ENCODE measurements at places on chromosomes 13 and 19.

DNA sequence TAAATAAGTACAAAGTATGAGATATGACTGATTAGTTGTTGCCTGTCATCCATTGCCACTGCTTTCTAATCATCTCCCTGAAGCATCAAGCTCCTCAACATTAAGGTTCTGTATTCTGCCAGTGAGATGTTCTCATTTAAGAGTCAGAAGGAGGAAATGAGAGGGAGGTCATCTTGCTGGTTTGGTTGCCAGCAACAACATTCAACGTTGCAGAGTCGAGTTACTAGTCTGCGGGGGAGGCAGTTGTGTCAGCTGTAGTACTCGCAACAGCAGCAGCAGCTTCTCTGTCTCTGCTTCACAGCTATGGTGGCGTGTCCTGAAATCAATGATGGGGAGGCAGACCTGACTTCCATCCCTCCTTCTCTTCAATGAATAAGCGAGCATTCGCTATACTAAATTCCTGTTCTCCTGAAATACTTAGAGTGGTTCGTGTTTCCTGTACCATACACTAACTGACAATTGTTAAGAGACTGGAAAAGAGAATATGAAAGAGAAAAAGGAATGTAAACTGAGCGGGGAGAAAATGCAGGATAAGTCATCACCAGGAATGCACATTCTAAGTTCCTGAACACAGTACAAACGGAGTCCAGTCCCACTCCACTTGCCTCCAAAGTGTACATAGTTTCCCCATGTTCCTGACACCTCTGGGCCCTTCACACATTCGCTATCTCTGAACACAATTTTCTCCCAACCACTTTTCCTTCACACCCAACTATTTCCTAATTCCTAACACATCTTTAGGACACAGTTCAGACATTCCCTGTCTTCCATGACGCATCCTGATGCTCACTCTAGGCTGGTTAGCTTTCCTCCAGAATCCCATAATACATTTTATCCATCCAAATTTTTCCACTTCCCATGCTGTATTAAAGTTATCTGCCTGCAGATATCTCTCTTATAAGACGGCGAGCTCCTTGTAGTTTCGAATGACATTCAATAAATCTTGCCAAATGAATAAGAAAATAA is 263.0 kb downstream of the KLF12 start:
- H3K27me3 ChIP-seq, result no peaks in the 10 kb centered on the region
- DNase-seq, result no peak
- H3K27ac ChIP-seq, result no peak overlapping the region

DNA sequence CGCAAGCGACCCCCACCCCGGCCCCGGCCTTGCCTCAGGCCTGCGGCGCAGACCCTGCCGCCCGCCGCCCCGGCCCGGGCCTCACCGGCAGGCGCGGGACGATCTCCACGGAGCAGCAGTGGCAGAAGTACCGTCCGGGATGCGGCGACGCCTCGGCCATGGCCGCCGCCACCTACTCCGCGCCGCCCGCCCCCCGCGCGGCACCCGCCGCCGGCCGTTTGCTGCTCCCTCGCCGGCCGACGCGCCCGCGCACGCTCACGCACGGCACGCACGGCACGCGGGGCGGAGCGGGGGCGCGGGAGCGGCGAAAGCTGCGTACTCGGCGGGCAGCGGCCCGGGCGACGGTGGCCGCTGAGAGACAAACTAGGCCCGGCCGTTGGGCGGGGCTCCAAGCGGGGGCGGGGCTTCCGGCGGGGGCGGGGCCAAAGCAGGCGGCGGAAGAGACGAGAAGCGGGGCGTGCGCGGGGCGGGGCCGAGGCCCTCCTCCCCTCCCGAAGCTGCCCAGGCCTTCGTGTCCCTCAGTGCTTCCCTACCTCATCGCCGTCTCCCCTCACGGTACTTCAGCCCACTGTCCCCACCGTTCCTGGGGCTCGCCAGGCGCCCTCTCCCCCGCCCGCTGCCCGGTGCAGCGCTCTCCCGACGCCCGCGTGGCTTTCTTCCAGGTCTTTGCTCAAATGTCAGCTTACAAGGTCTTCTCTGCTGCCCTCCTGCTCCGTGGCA is at the start of gene RNF126:
Gene RNF126 (minus strand): TSS at position 253 of the 720 bp plus-strand sequence. CDS start 93 bp downstream, at position 160.
- H3K4me3 ChIP-seq, result peak within 1 kb of the TSS; percentile 78
- H3K4me1 ChIP-seq, result peaks cover 56% of the 10 kb centered on the region
- peak within 1 kb of the TSS; percentile 91 for H3K27ac ChIP-seq
- DNase-seq, result peak; percentile 94

- H3K27ac ChIP-seq, result no peak overlapping the region
- no peaks in the 10 kb centered on the region for H3K36me3 ChIP-seq
- no peak overlapping the region for H3K4me3 ChIP-seq
Measured at GRCh38 chr19:35478794-35479677, 11.2 kb downstream of the KRTDAP start.

DNA sequence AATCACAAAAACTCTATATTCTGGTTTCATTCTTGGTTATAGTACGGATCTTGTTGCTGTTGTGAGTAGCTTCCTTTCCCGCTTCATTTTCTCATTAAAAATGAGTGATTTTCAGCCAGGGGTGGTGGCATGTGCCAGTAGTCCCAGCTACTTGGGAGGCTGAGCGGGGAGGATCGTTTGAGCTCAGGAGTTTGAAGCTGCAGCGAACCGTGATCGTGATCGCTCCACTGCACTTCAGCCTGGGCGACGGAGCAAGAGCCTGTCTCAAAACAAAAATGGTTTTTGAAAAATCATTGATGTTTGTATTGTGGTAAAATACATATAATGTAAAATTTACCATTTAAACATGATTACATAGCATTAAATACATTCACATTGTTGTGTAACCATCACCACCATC is 71.6 kb upstream of the TM9SF2 start:
- H3K4me1 ChIP-seq, result peaks cover 42% of the 10 kb centered on the region
- H3K4me3 ChIP-seq, result no peak overlapping the region
- no peak overlapping the region for H3K27ac ChIP-seq
- no peak for DNase-seq

DNA sequence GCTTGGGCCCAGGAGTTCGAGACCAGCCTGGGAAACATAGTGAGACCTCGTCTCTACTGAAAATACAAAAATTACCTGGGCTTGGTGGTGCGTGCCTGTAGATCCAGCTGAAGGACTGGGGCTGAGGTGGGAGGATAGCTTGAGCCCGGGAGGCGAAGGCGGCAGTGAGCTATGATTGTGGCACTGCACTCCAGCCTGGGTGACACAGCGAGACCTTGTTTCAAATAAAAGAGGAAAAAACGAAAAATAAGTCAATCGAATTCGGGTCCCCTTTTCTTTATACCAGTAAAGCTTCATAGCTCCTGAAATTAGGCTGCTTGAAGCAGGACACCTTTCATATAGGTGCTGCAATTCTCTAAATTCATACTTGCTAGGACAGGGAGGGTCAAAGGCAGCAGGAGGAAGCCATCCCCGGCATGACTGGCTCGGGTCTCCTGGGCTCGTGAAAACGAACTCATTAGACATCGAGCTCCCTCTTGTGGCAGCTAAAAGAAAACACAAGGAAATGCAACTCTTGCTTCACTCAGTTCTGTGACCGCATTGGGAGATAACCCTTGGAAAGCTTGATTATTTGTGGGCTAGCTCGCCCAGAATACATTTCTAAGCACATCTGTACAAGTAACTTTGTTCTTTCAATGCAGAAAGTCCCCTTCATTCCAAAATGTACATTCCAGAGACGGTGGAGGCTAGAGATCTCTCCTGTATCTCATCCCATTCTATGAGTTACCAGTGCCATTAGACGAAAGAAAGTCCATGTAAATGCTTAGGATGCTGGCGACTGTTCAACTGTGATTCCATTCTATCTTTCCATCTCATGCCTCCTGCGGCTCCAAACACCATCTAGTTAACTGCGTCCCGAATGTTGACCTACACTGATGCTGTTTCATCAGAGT is 16.8 kb downstream of the FPR2 start:
- H3K27ac ChIP-seq, result no peak overlapping the region
- peaks cover 5% of the 10 kb centered on the region for H3K4me1 ChIP-seq
- peak; percentile 67 for DNase-seq
- no peak overlapping the region for H3K4me3 ChIP-seq

DNA sequence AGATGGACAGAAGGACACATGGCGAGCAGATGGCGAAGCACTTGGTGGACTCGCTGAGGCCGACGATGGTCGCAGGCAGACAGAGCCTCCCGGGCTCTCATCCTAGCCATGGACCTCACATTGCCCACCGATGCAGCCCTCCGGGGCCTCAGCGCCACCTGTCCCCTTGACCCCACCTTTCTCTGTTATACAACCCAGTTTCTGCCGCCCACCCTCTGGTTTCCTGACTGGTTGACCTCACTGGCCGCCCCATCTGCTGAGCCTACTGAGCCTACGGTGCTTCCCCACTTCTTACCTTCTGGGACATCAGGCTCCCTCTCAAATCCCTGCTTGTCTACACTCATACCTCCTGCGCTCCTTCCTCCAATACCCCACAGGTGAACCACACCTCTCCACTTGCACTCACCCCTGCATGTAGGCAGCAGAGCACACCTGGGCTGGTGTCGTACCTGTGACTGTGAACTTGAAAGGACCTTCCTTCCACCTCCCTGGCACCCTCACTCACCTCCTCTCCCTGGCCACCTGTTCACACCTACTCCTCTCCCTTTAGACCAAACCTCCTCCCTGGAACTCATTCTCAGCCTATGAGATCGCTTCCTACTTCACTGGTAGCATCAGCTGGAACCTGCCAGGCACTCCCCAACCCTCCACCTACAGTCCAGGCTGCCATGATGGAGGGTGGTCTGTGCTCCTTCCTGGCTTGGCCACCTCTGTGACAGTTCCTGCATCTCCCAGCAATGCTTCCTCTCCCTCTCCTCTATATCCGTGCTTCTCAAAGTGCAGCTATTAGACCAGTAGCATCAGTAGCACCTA is 36.1 kb downstream of the HPN start:
- no peak overlapping the region for H3K27ac ChIP-seq
- no peak overlapping the region for H3K4me3 ChIP-seq
- no peaks in the 10 kb centered on the region for H3K36me3 ChIP-seq
- H3K4me1 ChIP-seq, result no peaks in the 10 kb centered on the region

- no peaks in the 10 kb centered on the region for H3K36me3 ChIP-seq
- H3K27me3 ChIP-seq, result peaks cover 3% of the 10 kb centered on the region
- H3K4me3 ChIP-seq, result no peak overlapping the region
- H3K4me1 ChIP-seq, result no peaks in the 10 kb centered on the region
- no peak overlapping the region for H3K27ac ChIP-seq
Measured at GRCh38 chr13:111506621-111507020, 186.2 kb downstream of the TEX29 start.

- no peaks in the 10 kb centered on the region for H3K27me3 ChIP-seq
- no peak overlapping the region for H3K4me3 ChIP-seq
Measured at GRCh38 chr13:21101865-21102576, 40.6 kb upstream of the LATS2 start.

DNA sequence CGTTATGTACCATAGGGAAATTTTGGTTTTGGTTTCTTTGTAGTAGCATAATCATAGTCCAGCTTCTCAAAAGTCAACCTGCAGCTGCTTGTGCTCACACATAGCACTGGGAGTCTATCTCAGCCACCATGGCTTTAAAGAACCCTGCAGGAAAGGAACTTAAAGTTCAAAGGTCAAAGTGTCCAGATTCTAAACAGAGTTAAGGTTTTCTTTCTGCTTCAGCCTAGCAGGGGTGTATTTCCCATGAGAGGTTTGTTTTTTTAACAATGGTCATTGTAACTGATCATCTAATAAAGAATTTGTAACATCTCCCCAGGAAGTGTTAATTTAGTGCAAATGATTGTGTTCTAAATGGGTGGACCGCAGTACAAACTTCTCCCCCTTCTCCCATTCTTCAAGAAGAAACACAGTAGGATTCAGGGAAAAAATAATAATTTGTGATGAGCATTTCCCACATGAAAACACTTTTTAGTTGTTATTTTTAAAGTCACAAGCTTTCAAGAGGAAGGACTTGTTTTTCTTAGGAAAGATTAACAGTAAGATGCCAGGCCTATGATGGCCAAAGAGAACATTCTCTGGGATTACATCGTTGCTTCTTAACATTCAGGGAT is 168.0 kb downstream of the EFNB2 start:
- no peaks in the 10 kb centered on the region for H3K27me3 ChIP-seq
- peaks cover 9% of the 10 kb centered on the region for H3K4me1 ChIP-seq
- DNase-seq, result no peak
- H3K4me3 ChIP-seq, result no peak overlapping the region

DNA sequence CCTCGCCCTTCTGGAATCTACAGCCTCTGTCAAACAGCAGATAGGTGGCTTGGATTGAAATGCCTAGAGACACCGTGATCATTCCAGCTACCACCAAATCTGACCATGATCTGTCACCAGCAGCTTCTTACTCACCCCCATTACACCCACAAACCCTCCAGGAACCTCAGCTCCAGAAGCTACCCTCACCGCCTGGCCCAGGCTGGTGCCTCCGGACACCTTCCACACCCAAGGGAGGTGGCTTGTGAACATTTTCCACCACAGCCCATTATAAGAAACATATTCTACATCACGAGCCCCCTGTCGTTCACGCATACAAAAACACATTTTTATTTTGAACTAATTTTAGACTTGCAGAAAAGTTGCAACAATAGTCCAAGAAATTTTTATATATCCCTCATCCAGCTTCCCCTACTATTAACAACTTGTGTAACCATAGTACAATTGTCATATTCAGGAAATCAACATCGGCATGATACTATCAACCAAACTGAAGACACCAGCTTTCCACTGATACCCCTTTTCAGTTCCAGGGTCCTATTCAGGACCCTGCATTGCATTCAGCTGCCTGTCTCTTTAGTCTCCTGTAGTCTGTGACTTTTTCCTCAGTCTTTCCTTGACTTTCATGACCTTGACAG is 15.4 kb upstream of the UBE2L5 start:
- no peak overlapping the region for H3K27ac ChIP-seq
- no peaks in the 10 kb centered on the region for H3K36me3 ChIP-seq
- DNase-seq, result no peak
- no peaks in the 10 kb centered on the region for H3K4me1 ChIP-seq
- no peaks in the 10 kb centered on the region for H3K27me3 ChIP-seq

DNA sequence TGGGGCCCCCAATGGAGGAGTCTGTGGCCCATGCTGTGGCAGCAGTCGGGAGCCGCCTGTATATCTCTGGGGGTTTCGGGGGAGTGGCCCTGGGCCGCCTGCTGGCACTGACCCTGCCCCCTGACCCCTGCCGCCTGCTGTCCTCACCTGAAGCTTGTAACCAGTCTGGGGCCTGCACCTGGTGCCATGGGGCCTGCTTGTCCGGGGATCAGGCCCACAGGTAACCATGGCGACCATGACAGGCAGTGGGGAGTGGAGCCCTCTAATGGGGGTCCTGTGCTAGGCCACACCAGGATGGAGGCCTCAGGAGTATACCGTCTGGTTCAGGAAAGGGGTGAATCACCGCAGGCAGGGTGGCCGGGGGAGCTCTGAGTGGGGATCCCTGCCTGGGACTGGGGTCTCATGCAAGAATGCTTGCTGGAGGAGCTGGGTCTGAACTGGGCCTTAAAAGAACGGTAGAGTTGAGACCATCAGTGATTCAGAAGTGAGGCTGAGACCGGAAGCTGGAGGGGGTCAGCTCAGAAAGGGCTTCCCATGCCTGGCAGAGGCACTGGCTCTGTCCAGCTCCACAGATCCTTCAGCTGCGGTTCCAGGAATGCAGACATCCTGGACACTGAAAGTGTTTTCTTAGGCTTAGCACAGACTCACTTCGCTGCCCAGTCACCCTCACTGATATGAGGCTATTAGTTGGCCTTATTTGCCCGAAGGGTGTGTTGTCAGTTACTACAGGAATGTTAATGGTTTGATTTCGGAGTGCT is 29.1 kb downstream of the CNFN start:
- no peak overlapping the region for H3K4me3 ChIP-seq
- H3K27ac ChIP-seq, result no peak overlapping the region
- DNase-seq, result no peak

- DNase-seq, result no peak
- H3K4me3 ChIP-seq, result no peak overlapping the region
- no peaks in the 10 kb centered on the region for H3K36me3 ChIP-seq
Measured at GRCh38 chr13:27140060-27140459, 31.6 kb downstream of the USP12 start.

GRCh38 chr13:44158881-44159632 is 214.6 kb upstream of the SERP2 start:
- H3K27ac ChIP-seq, result no peak overlapping the region
- no peaks in the 10 kb centered on the region for H3K4me1 ChIP-seq
- no peak overlapping the region for H3K4me3 ChIP-seq
- no peaks in the 10 kb centered on the region for H3K27me3 ChIP-seq
- H3K36me3 ChIP-seq, result no peaks in the 10 kb centered on the region

Data from DND-41 (cell line).